Cortex of kidney (tissue), 1 donor: ENCODE measurements at places on chromosomes 16 and 17.

DNA sequence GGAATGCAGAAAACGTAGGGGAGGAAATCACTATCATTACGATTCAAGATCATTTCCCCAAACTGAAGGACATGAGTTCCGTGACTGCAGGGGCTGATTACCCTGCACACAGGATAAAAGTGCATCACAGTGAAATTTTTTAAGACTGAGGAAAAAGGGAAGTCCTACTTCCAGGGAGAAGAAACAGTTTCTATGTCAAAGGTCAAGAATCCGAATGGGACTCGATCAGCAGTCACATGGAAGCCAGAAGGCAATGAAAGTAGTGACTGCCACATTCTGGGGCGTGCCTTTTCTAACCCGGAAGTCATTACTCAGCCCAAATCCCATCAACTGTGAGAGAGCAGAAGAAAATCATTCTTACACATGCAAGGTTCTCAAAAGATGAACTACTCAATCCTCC is 12.1 kb downstream of the ZZEF1 start:
- no peak for DNase-seq

DNA sequence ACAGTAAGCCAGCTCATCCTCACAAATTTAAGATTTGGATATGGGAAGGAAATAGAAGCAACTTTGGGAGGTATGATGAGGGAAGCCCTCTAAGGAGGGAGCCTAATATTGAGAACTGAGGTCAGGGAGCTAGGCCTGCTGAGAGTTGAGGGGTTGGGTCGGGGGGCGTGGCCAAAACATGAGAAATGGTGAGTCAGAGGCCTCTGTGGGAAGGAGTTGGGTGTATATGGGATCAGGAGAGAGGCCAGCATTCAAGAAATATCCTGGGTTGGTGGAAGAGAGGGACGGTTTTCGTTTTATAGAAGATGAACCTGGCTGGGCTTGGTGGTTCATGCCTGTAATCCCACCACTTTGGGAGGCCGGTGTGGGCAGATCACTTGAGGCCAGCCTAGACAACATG is 48.4 kb downstream of the CLEC16A start:
- DNase-seq = no peak

DNA sequence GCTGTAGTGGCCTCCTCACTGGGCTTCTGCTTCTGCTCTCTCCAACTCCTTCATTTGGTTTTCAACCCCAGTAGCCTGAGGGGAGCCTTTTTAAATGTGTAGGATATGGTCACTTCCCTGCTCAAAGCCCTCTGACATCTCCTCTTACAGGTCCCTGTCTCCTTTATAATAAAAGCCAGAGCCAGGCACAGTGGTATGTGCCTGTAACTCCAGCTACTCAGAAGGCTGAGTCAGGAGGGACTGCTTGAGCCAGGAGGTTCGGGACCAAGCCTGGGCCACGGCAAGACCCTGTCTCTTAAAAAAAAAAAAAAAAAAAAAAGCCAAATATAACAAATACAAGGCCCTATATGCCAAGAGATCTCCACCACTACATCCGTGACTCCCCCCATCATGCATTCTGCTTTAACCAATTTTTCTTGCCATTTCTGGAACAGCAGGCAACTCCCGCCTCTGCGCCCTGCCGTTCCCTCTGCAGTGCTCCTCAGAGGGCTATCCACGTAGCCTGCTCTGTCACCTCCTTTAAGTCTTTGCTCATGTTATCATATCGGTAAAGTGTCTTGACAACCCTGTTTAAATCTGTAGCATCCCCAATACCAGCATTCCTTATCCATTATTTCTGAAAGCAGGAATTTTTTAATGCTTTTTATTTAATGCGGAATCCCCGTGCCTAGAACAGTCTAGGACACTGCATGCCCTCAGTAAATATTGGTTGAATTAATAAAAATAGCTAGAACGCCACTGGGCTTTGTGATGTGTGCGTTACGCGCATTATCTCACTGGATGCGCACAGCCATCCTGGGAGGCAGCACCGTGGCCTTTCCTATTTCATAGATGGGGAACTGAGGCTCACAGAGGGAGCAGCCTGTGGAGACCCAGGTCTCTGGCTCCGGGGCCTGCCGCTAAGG is 9.5 kb downstream of the ZNF771 start:
- no peak for DNase-seq

DNA sequence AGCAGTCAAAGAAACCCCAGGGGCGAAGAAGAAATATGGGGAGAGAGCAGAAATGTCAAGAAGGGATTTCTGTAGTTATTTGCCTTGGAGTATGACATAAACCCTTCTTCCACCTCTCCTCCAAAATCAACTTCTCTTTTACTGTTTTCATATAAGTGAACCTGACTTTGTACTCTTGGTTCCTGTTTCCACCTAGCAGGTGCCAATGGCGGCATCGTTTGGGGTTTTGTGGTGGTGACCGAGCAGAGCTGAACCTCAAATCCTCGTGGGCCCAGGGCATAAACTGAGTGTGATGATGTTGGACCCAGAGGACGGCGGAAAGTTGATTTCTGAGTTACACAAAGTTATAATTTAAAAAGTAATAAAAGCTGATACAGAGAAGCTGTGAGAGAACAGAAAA is 39.6 kb upstream of the PSMD7 start:
- no peak for DNase-seq

- DNase-seq = no peak
Measured at GRCh38 chr17:46976626-46977270, 2.3 kb downstream of the RPRML start.

DNA sequence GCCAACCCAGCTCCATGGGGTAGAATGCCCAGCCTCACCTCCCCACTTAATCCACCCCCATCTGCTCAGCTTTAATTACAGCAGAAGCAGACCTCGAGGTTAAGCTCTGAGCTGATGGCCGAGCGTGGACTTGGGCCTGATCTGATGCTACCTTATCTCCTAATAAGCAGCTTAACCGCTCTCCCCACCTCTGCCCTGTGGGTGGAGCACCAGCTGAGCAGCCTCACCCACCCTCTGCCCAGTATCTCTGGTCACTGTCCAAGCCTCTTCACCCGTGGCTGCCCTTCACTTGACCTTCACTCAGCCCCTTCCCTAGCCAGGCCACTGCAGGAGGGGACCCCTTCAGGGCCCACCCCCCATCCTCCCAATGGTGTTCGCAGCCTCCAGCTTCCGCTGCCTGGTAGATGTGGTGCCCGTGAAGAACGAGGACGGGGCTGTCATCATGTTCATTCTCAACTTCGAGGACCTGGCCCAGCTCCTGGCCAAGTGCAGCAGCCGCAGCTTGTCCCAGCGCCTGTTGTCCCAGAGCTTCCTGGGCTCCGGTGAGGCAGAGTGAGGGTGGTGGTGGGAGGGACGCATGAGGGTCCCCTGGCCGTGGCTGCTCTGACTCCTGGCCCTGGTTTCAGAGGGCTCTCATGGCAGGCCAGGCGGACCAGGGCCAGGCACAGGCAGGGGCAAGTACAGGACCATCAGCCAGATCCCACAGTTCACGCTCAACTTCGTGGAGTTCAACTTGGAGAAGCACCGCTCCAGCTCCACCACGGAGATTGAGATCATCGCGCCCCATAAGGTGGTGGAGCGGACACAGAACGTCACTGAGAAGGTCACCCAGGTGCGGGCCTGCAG is 6.8 kb downstream of the KCNH6 start:
- DNase-seq = no peak

GRCh38 chr17:64765191-64765889 is 103.2 kb upstream of the SMURF2 start:
- no peak for DNase-seq
